ENCODE measurements at places on chromosomes 1 and 21.
A peak's percentile ranks its signal among the peaks of the same experiment; 100 is the strongest.

DNA sequence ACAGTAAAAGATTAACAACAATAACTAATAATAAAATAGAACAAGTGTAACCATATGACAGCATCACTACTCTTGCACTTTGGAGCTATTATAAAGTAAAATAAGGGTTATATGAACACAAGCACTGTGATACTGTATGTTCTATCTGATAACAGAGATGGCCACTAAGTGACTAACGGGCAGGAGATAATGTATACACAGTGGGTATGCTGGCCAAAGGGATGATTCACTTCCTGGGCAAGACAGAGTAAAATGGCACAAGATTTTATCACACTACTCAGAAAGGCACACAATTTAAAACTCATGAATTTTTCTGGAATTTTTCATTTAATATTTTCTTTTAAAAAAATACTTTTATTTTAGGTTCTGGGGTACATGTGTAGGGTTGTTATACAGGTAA, 12.3 kb downstream of the SLC9C2 start:
- DNase-seq: peak; percentile 19

- DNase-seq: no peak
These were observed 87.6 kb downstream of the ACTL8 start for GRCh38 chr1:17842686-17843085.

GRCh38 chr1:30838996-30839395, 69.6 kb downstream of the SDC3 start:
- no peak for DNase-seq

- DNase-seq: no peak
These were observed 20.4 kb upstream of the KIF14 start for GRCh38 chr1:200640963-200641401.

DNA sequence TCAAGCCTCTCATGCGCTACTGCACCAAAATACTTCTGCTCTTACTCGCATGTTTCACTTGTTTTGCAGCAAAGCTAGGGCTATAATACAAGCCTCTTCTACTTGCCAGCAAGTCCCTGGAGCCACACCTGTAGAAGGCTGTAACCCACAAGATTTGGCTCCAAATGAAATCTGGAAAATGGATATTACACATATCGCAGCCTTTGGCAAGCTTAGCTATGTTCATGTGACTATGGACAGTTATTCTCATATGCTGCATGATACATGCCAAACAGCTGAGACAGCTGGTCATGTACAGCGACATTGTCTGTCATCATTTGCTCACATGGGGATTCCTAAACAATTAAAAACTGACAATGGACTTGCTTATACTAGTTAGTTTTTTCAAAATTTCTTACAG, 270.3 kb downstream of the COL11A1 start:
- no peak for DNase-seq

GRCh38 chr1:225450491-225451191, 22.8 kb upstream of the LBR start:
- no peak for DNase-seq

DNA sequence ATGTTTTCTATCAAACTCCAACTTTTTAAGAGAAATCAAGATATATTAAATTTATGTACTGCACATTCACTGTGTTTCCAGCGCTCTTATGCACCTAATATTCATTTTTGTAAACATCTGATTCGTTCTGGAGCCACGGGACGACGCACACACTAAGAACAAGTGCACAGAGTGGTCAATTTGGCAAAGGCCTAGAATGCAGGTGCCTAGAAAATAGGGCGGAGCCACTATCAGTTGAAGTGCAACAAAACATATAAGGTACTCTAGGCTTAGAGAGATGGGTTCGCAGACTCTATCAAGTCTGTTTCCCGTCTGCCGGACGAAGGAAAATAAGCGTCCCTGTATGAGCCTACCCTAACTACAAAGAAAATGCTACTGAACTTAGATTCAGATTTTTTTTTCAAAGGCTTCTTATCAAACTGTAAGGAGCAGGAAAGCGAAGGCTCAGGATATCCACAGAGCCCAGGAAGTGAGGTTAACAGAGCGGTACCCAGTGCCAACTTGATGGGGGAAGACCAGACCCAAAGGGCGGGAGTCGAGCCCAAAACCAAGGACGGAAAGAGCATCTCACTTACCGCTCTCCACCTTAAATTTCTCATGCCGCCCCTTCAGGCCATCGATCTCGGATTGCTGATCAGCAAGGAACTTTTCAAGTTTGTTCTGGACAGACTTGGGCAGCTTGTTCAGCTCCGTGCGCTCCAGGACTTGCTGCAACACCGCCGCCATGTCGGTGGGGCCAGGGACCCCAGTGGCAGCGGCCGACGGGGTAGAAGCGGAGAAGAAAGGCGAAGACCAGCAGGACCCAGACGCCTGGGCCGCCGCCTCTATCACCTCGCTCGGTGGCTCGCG, 526 bp downstream of the TPR start:
- no peak for DNase-seq

DNA sequence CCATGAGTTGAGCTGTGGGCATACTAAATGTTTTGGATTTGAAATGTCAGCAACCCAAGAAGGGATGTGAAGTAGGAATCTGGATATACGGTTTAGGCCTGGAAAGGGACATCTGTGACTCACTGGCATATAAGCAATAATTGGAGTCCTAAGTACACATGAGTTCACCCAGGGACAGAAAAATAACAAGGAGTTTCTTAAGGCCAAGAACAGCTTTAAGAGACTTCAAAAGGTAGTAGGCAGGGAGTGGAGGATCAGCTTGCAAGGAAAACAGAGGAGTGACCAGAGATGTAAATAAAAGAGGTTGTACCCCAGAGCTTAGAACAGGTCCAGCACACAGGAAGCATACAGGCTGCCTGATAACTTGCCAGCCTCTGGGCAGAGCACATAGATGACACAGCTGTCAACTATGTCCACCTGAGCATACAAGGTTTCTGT, 28.1 kb downstream of the TMEM50B start:
- no peak for DNase-seq

GRCh38 chr21:41488080-41488479, 19.9 kb downstream of the TMPRSS2 start:
- DNase-seq: no peak

DNA sequence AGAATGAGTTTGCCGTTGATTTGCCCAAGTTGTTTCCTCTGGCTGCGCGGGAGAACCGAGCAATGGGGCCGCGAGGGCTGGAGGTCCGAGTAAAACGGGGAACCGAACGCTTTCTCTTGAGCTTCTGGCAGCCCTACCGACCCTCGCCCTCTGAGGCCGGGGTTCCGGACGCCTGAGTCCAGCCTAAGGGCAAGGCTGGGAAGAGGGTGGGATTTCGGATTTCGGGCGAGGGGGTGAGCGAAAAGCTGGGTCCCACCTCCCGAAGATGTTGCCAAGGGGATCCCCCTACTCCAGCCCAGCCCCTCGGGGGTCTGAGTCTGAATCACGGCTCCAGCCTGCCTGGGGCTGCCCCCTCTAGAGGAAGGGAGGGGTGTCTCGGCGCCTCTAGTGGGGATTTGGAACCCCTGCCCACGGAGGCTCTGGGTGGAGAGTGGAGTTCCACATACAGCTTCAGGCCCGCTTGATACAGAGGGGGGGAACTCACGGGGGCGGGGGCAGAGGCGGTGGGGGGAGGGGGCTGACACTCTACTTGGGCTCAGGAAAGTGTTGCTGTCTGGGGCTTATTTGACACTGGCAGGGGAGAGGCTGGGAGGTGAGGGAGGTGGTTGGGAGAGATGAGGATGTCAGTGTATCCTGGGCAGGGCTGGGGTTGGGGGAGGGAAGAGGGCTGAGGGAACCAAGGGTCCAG, 617 bp downstream of the KIRREL1 start:
- DNase-seq: no peak

DNA sequence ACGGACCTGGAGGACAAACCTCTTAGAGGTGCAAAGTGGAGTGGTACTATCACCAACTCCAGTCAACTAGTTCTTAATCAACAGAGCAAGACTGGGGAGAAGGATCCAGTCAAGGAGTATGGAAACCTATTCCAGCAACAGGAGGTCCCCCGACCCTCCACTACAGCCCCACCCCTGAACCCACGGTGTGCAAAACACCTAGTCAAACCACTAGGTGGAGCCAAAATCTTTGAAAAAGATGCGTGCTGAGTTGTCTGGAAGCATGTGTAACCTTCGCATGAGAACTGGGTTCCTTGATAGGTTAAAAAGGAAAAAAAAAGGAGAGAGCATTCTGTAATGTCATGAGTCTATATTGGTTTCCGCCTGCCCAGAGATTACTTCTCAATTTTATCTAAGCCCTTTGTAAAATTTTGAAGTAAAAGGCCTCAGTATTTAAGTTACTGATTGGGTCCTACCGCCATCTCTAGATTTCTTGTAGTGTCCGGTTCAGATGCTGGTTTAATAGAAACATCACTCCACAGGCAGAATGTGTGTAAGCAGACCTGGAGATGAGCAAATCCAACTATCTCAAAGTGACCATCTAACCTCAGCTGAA, 81.9 kb upstream of the HAO2 start:
- no peak for DNase-seq

- no peak for DNase-seq
These were observed 20.1 kb upstream of the S100A10 start for GRCh38 chr1:152013664-152014237.

DNA sequence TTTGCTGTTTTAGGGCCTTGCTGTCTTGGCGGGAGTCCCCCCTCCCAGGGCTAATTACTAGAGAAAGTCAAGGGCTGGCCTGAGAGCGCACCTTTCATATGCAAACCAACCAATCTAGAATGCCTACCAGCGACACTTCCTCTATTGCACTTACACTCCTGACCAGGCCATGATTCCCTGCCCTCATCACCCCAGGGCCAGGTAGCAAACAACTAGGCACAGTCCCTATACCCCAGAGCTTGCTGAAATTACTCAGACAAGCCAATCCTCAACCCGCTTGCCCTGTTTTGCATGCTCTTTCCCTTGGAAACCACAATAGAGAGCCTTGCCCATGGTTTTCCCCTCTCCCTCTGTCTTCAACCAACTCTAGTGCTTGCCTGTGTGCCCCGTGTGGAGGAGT, 70.3 kb downstream of the URB2 start:
- no peak for DNase-seq

- no peak for DNase-seq
These were observed 90.8 kb downstream of the USH2A start for GRCh38 chr1:216332462-216332861.

DNA sequence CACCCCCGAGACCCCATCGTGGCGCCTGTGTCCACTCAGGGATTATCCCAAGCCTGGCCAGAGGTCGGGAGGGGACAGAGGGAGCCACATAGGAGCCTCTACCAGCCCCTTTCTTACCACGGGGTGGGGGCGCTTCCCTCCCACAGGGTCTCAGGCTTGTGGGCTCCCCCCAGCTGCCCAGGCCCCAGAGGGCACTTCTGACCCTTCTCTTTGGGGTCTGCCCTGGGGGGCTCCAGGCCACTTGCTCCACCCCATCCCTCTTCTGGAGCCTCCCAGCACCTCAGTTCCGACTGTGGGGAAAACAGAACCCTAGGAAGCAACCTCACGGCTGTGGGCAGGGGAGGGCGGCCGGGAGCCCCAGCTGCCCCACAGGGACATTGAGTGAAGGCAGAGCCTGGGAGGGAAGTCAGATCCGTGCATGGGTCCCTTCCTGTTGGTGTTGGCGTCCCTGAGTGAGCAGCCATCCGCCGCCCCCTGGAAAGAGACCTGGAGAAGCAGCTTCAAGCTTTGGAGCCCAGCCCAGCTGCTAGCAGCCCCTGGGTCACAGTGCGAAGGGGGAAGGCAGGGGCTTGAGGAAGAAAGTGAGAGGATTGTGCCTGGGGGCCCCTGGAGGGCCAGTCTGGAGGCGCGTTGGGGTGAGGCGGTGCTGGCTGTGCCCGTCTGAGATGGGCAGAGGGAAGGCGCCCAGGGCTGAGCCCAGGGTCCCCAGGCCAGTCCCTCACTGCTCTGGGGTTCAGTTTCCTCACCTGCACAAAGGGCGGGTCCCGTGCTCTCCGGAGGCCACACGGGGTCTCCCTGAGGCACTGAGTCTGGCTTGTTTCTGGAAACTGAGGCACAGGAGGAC, 22.1 kb downstream of the RRP1 start:
- no peak for DNase-seq

- DNase-seq: peak; percentile 34
These were observed 22.7 kb downstream of the MATN1 start for GRCh38 chr1:30700528-30701257.

DNA sequence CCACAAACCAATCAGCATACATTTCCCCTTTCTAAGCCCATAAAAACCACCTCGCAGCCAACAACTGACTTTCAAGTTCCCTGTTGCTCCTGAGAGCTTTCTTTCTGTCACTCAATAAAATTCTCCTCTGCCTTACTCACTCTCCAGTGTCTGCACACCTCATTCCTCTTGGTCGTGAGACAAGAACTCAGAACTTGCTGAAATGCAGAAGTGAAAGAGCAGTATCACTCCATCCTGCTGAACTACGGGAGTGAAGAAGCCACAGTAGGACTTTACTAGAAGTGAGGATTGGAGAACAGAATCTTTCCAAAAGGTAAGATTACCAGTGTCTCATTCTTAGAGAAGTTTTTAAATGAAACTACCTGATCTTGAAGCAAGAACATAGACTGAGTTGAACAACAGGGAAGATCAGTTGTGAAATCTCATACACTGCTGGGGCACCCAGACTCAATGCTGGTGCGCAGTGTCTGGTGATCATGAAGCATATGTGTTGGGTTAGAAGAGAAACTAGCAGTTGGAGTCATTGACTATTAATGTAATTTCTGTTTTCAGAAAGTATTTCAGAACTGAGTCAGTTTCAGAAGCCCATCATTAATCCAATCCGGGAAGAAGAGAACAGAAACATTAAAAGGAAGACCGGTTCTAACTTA, 726.9 kb upstream of the TMPRSS15 start:
- no peak for DNase-seq

- no peak for DNase-seq
These were observed 40.2 kb upstream of the SIPA1L2 start for GRCh38 chr1:232669981-232670747.

DNA sequence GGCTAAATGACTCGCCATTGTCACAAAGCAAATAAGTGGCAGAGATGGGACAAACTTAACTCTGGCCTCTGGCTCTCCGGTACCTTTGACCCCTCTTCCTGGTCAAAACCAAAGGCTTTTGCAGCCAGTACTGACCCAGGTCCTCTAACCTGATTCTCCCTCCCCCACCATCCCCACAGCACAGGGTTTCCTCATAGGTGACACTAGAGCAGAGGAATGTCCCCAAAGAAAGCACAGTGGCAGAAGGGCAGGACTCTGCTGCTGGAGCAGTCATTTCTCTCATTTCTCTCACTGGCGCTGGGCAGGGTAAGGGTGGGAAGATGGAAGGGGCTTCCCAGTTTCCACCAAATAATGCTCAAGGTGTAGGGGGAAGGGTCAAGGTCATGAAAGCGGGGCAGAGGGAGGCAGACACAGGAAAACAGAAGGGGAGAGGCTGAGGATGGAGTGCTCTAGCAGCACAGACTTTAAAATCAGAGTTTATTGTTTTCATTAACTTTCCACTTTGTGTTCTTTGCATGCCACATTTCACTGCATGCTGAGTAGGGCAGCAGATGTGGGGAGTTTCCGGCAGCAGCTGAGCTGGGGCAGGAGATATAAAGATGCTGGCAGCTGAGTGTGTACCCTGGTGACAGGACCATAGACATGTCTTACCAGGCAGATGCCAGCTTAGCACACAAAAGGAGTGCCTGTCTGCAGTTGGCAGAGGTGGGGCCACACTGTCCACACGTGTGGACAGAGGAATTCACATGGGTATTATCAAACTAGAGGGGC, 80.5 kb downstream of the FAM78B start:
- no peak for DNase-seq

All from HS-27A (cell line).